ENCODE measurements at places on chromosomes 1 and 21.

DNA sequence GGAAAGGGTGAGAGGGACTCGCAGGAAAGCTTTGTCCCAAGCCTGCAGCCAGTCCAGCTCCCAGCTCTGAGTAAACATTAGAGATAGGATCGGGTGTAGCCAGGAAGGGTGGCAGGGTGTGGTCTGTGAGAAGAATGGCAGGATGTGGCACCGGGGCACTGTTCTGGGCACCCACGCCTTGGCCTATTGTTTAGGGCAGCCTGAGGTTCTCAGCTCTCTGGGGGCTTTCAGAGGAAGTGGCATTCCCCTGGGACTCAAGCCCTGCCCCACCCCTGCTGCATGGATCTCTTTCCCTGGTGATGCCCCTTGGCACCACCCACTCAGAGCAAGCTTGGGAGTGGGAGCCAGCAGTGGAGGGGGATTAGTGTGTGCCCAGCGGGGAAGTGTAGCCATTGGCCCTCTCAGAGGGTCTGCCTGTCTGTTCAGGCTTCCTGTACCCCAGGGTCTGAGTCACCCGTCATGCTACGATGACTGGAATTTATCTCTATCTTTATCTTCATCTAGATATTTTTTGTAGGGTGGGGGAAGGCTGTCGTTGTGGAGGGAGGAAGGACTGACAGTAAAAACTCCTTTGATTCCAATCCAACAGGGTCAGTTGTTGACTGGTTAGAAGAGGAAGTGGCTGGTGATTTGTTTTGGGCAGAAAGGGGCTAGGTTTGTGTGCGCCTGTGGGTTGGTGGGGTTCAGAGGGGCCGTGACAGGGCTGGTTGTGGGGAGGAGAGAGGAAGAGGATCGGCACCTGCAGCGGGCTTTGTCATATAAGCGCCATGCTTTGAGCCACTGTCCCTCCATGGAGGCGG lies 31.6 kb downstream of the SOX13 start:
- no peak for DNase-seq

- no peak for DNase-seq
Observed at GRCh38 chr1:221711063-221711577, 30.8 kb downstream of the DUSP10 start.

GRCh38 chr1:164613176-164613575 lies 54.2 kb downstream of the PBX1 start:
- DNase-seq, result peak; percentile 75

DNA sequence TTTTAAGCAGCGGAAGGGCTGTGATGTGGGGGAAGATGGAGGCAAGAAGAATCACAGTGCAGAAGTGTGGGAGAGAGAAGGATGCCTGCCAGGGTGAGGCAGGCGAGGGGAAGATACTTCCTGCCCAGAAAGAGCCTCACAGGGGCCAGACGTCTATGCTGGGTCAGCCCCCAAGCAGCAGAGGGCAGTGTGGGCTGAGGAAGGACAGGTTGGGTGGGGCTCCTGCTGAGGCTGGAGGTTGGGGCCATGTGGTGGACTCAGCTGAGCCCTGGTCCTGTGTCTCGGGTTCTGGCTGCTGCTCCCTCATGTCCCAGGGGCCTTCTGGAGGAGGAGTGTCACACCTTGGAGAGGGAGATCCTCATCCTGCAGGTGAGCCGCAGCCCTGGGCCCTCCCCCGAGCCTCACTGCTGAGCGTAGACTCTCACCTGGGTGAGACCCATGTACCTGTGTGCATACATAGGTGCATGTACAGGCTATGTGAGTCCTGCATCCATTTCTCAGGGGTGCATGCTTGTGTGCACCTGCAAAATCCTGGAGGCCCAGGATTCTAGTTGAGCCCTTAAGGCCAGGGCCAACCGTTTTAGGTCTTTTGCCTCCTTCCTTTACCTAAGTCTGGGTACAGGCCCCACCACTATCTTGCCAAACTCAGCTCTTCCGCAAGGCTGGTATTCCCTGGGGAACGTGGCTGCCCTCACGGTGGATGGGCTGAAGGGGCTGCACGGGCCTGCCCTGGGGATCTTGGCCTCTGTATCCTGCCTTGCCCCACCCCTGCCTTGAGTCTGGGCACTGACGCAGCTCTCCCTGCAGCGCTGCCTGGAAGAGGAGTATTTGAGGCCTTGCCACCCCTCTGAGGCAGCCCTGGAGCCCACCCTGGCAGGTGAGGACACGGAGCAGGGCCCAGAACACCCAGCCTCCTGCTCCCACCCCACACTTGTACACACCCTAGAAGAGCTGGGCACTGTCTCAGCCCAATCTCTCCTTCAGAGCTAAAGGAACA lies 3.7 kb downstream of the CCDC24 start:
- no peak for DNase-seq

DNA sequence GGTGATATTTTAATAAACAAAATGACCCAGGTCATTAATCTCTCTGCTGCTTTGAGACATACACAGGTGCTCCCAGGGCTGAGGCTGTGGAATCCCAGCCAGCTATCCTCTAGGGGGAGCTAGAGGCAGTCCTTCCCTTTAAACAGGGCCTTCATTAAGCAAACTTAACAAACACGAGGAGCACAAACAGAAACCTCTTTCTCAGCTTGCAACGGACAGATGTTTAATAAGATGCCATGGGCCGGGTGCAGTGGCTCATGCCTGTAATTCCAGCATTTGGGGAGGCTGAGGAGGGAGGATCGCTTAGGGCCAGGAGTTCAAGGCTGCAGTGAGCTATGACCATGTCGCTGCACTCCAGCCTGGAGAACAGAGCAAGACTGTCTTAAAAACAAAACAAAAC lies 106.7 kb downstream of the HIVEP3 start:
- peak; percentile 83 for DNase-seq

DNA sequence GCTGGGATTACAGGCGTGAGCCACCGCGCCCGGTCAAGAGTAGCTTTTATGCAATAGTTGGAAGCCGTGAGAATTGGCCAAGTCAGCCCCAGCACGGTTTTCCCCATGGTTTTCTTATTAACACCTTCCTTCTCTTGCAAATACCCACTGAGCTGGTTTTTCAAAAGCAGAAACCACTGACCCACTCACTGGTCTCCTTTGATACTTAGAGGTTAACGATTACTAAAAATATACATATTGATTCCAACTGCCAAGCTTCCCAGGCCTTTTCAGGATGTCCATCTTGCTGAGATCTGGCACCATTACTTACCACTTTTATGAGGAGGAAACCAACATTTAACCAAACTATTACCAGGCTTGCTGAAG lies 25.9 kb upstream of the TARDBP start:
- no peak for DNase-seq

DNA sequence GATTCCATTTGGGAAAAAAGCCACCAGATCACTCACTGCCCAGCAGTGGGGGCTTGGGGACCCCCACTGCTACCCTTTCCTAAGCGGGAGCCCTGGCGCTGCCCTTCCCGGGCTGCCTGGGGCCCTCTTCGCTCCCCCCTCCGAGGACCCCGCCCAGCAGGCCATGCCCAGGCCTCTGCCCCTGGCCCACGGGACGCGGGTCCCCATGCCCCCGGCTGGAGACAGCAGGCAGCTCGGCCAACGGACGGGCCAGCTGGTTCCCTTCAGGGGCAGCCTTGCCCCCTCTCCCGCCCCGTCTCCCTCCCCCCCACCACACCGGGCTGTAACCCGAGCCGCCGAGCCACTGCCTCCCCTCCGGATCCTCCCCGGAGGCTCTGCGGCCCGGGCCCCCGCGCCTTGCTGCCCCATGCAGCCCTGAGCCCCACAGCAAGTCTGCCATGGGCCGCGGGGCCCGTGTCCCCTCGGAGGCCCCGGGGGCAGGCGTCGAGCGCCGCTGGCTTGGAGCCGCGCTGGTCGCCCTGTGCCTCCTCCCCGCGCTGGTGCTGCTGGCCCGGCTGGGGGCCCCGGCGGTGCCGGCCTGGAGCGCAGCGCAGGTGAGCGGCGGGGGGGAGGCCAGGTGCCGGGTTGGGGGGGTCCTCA lies at the start of gene MMP23B:
Gene MMP23B, plus strand, starts transcription at position 392 of the 639 bp plus-strand sequence. Its CDS starts 46 bp downstream, at position 438.
- peak; percentile 51 for DNase-seq

DNA sequence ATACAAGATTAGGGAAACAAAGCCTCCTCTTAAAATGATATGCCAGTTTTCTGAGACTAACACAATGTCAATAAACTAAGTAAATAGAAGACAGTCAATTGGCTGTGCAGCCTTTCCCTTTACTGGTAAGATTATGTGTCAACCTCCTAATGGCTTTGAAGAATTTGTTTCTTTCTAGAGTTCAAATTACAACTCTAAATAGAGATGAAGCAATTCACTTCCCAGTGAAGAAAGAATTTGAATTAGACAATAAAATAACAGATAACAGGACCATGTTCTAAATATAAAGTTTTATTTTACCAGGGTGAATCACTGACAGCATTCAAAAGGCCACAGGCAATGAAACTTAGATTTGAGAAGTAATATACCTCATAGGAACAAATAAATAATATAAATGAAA lies 680.3 kb downstream of the PLA2G4A start:
- DNase-seq, result no peak

DNA sequence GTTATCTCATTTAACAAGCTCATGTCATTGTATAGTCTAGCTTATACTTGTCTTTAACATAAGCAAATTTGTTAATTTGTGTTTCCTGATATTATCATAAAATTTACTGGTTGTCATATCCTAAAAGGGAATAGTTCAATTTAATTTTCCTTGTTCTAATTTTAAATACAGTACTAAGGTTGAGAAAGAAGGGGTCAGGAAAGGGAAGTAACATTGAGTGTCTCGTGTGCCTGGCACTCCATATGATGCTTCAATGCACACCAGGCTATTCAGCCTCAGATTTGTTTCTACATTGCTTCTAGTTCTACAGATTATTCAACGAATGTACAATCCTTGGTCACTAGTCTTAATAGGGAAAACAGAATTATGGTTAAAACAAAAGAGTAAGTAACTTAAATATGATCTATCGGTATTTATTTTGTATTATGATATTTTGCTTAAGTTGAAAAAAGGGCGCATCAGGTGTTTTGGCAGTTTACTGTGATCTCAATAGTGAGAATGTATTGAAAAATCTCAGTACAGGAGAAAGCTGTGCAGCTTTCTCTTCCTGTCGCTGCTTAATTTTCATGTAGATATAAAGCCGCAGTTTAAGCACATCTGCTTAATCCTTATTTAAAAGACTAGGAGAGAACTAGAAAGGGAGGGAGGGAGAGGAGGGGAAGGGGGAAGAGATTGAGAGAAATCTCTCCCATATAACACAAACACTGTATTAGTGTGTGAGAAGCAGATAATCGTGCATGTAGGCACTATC lies 13.0 kb downstream of the PTPRC start:
- no peak for DNase-seq

- peak; percentile 86 for DNase-seq
Observed at GRCh38 chr1:65429806-65430205, 9.3 kb downstream of the LEPR start.

DNA sequence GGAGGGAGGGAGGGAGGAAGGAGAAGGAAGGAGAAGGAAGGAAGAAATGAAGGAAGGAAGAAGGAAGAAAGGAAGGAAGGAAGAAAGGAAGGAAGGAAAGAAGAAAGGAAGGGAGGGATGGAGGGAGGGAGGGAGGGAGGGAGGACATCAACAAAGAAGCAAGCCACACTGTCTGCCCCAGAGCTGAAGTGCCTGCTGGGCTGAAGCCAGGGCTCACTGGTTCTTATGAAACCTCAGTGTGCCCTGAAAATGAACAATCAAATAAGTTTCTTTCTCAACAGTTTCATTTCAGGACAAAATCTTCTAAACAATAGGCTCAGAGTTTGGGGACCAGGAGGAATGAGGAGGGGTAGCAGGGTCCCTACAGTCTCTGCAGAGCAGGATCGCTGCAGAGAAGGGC lies 21.1 kb downstream of the ARHGEF19 start:
- DNase-seq, result no peak

GRCh38 chr1:117546467-117546866 lies 59.4 kb upstream of the TENT5C start:
- no peak for DNase-seq

DNA sequence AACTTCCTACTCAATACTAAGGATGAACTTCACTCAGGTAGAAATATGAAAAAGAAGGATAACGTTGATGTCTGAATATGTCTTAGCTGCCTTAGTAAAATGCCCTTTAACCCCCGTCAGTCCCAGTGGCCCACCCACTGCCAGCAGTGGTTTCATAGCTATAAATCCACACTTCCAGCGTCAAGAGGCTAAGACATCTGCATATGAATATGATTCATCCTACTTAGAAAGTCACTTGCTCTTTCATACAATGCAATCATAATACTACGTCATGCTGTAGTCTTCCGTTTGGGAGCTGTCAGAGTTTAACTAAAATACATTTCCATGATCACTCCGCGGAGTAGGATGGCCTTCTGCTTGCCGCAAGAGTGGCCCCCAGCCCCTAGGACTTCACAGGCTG lies 247.3 kb downstream of the SDCCAG8 start:
- DNase-seq, result no peak

DNA sequence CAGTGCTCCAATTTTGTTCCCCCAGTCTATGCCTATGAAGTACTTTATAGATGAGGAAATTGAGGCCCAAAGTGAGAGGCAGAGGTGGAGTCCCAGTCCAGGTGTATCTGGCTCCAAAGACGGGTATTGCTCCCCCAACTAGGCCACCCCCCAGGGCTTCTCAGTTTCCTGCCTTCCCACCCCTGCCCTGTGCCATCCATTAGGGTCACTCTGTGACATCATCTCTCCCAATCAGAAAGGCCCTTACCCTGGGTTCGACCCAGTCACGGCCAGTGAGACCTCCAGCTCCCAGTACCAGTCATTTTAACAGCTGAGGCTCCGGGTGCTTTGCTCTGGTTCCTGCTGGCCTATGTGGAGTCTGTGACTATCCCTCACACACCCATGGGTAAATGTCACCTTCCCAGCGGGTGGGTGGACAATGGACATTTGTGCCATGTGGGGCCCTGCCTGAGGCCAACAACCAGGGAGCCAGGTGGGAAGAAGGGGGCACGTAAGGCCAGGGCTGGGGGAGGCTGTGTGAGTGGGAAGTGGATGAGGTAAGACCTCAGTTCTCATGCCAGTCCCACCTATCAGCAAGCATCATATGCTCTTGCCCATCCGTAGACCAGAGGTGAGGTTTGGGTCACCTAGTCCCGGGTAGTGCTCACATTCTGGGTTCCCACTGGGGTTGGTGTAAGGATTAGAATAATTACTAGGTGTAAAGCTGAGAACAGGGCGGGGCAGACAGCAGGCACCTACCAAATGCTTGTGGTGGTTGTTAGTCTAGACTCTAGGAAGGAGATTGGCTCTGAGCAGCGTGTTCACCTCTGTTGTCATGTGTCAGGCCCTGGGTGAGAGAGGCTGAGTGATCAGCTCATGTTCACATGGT lies 685.9 kb downstream of the MATN1 start:
- DNase-seq, result no peak

DNA sequence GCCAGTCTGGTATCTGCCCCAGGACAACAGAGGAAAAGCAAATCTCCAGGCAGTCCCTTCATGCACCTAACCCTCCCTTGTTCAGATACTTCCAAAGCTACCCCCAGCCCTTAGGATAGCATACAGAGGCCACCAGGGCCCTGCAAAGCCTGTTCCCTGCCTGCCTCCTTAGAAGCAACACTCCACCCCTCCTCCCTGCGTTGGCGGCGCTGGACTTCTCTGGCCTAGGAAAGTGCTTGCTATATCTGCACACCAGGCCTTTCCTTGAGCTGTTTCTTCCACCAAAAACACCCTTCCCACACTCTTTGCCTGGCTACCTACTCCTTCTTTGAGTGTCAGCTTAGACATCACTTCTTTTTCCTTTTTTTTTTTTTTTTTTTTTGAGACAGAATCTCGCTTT lies 61.3 kb downstream of the GRIK3 start:
- no peak for DNase-seq

- DNase-seq, result no peak
Observed at GRCh38 chr1:27394282-27394658, 1.8 kb downstream of the GPR3 start.

All from astrocyte of the hippocampus (primary cell).